Posterior vena cava (tissue), 2 donors: ENCODE measurements at places on chromosomes 4 and X. TPM values are rescaled to one million over a fixed set of nuclear protein-coding genes. Genes with fewer than 3 reads are reported as not detected.

GRCh38 chr4:177118596-177118995 is 191.1 kb upstream of the NEIL3 start:
- DNase-seq, result no peak

Gene ZCCHC12
- total RNA-seq, result 0.23 TPM

GRCh38 chrX:56232221-56233082 is at the start of gene KLF8:
Gene KLF8, plus strand, starts transcription at chrX:56232356. Its CDS starts 979 bp downstream, at chrX:56233335.
- DNase-seq, result peak; percentile 81

- no peak for DNase-seq
Measured at GRCh38 chr4:112343330-112344080, 46.3 kb downstream of the ALPK1 start.

Gene GAB1
- total RNA-seq, result 36.0 TPM

DNA sequence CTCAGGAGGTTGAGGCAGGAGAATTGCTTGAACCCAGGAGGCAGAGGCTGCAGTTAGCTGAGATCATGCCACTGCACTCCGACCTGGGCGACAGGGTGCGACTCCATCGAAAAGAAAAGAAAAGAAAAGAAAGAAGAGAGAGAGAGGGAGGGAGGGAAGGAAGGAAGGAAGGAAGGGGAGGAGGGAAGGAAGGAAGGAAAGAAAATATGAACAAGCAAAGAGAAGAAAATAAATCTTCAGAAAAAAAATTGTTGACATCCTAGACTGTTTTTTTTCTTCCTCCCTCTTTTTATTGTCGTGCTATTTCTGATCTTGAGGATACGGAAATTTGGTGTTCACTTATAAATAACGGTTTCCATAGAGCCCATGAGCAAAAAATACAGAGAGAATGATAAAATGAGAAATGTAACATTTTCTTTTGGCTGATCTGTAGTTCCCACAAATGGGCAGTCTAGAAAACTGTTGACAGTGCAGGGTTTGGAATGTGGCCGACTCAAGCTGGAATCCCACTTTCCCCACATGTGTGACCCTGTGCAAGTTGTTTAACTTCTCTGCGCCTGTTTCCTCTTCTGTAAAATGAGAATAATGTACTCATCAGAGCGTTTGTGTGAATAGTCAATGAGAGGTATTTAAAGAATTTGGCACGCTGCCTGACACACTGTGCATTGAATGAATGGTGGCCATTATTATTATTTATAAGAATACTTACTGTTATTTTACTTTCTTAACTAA is 19.4 kb downstream of the SORBS2 start:
- no peak for DNase-seq

GRCh38 chr4:85113706-85114105 is 147.2 kb upstream of the WDFY3 start:
- no peak for DNase-seq

- no peak for DNase-seq
Measured at GRCh38 chr4:184854673-184855072, 28.9 kb upstream of the ACSL1 start.

DNA sequence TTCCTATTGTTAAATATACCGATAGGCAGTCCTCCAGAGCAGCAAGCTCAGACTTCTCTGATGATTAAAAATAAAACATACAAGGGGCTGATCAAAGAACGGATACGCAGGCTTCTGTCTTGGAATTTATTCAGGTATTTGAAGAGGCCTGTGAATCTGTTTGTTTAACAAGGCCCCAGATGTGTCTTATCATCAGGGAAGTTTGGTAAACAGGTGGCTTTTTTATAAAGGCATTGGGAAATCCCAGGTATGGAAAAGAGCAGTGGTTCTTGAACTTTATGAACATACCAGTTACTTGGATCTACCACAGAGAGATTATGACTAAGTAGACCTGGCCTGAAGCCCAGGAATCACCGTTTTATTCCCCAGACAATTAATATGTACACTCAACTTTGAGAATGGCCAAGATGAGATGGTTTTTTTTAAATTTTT is 47.9 kb downstream of the SOWAHB start:
- DNase-seq, result no peak

Gene SAP30
- 34.4 TPM for total RNA-seq

Gene NAP1L2
- total RNA-seq, result 3.0 TPM

DNA sequence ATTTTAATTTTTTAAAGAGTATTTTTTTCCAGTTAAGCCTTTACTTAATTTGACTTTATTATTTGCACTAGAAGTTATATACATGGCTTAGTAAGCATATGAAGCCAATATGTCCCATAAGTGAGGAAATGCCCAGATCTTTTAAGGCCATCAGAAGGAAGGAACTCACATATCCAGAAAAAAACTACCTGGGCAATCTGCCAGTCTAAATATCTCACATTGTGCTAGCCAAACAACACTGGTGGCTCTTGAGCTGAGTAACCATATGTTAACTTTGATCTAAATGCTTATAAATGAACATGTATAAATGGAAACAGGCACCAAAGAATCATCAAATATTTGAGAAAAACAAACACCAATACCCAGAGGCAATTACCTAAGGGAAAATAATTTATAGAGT is 138.6 kb upstream of the APOOL start:
- no peak for DNase-seq

GRCh38 chr4:13584481-13584880 is 40.2 kb upstream of the NKX3-2 start:
- no peak for DNase-seq

Gene ALB
- total RNA-seq, result 0.43 TPM

DNA sequence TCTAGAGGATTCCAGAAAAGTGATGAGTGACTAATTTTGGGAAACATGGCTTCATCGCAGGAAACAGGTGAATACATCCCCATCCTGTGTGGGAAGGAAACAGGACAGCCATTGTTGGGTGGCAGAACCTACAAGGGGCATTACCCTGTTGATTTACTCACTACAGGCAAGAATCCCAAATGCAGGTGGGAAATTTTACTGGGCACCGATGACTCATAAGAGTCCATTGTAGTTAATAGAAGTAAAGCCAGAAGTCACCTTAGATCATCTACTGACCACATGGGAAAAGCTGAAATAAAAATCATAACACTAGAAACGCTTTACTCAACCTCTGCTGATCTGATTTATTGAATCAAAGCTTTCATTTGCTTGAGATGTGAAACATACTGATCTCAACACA is 136.4 kb downstream of the TRIML1 start:
- DNase-seq, result no peak

DNA sequence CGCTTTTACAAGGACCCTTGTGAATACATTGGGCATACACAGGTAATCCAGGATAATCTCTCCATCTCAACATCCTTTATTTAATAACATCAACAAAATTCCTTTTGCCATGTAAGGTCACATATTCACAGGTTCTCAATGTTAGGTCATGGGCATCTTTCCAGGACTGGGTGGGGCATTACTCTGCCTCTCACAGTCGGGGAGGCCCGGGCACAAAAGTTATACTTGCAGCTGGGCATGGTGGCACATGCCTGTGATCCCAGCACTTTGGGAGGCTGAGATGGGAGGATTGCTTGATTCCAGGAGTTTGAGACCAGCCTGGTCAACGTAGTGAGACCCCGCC is 93.7 kb upstream of the AP1S2 start:
- no peak for DNase-seq

GRCh38 chr4:139416073-139416673 is 37.7 kb upstream of the RAB33B start:
- no peak for DNase-seq

GRCh38 chr4:183183906-183184535 is 85.0 kb downstream of the WWC2 start:
- no peak for DNase-seq

Gene CENPVL3
- not detected for total RNA-seq

DNA sequence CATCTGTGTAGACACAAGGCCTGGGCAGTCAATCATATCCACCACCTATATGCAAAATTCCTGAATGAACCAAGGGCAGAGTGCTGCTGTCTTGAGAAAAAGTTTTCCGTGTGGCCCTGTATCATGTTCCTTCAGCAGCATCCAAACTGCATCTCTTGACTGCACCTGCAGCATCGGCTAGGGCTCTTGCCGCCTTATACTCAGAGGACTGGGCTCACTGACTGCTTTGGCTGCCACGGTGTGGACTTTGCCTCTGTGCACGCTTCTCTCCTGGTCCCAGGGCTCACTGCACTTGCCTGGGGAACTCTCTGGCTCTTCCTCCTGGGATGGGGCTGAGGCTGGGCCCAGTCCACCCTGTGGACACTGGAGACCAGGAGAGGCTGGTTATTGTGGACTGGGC is 39.5 kb upstream of the STS start:
- DNase-seq, result no peak

Gene GYPB
- total RNA-seq, result not detected

Gene RTL5
- total RNA-seq, result 8.9 TPM

GRCh38 chr4:78653655-78654054 is 102.1 kb downstream of the ANXA3 start:
- no peak for DNase-seq

GRCh38 chr4:133474501-133474900 is 325.4 kb downstream of the PCDH10 start:
- no peak for DNase-seq
